ENCODE measurements at places on chromosomes 1 and 21.

DNA sequence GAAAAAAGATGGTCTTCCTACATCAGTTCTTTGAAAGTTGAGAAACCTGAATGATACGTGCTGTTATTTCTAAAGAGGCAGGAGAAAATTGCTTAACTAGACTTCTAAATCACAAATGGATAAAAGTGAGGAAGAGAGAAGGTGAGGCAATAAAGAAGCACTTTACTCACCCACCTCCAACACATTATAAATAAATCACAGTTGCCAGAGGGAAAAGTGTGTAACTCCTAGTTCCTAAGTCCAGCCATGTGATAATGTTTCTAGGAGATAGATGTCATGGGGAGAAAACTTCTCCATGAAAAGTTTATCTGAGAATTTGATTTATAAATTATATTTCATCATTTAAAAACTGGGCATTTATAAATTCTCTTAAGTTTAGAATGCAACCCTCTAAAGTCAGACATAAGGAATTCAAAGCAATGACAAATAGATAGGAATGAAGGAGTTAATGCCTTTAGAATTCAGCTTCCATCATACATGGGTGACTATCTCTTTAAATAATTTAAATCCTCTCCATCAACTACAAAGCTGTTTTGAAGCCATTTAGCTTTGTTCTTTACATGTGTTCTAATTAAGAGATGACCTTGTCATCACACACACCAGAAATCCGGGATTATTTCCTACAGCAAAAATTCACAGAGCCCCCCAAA lies 60.0 kb downstream of the NRIP1 start:
- no peak for DNase-seq

DNA sequence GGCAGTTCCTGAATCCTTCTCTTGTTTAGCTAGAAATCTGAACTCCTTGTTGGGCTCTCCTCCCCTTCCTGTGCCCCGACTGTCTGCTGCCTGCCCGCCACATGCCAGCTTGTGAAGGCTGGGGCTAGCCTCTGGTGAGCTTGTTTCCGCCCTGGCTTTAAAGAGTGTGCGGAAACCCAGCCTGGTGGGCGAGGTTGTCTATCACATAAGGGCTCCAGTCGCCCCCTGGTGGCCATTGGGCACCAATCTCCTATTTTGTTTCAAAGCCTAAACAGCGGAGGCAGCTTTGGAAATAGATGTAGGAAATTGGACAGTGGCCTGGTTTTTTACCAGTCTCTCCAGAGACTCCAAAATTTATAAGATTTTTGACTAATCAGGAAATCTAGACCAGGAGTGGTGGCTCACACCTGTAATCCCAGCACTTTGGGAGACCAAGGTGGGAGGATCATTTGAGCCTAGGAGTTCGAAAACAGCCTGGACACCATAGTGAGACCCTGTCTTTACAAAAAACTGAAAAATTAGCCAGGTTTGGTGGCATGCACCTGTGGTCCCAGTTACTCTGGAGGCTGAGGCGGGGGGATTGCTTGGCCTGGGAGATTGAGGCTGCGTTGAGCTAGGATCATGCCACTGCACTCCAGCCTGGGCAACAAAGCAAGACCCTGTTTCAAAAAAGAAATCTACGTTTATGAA lies 9.8 kb downstream of the ATP8B2 start:
- DNase-seq: peak; percentile 91

DNA sequence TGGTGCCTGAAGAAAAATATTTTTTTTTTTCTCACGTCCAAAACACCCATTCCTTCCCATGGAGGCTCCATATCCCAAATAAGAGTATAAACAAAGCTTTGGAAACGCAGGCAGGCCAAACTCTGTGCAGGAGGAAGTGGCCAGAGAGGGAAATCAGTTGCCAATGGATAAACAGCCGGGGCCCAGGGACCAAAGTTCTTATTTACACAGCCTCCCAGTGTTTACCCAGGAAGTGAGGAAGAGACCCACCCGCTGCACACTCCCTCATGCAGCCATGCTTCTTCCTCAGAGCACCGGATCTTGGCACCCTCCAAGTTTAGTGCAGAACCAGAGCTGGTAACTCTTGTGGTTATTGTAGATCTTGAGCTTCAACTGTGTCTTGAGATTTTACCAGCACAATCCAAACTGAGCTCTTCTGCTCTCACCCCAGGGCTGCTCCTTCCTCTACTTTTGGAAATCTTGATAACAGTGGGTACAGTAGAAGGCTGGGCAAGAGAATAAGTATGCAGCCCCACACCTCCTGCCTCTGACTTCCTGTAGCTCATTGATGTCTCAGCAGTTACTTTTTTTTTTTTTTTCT lies 14.2 kb downstream of the MARCKSL1 start:
- DNase-seq: no peak

DNA sequence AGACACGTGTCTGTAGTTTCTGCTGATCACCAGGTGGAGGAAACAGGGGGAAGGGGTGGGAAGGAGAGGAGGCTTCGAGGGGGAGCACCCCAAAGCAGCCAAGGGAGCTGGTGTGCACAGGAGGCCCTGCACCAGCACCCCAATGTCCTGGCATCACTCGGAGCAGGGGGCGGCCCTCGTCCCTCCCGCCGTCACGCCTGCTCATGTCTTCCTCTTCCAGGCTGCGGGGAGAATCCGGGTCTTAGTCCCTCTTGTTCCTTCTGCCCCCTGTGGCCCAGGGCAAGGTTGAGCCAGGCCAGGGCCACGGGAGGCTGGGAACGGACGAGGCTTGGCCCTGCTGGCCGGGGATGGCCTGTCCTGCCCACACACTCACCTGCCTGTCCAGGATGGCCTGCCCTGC lies 21.4 kb upstream of the ARHGEF16 start:
- no peak for DNase-seq

- no peak for DNase-seq
These were observed 36.3 kb upstream of the CITED4 start for GRCh38 chr1:40898431-40898901.

- DNase-seq: no peak
These were observed 190.2 kb downstream of the RASAL2 start for GRCh38 chr1:178284058-178284457.

DNA sequence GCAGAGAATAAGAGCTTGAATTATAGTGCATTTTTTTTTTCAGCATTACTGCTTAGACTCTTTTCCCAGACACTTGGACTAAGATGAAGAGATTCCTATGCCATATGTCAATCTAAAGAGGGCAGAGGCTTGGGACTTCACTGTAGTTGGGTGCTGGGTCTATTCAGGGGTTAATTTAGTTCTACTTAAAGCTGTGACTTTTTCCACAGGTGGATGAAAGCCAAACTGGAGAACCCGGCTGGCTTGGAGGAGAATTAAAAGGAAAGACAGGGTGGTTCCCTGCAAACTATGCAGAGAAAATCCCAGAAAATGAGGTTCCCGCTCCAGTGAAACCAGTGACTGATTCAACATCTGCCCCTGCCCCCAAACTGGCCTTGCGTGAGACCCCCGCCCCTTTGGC lies 104.8 kb downstream of the ATP5PO start:
- DNase-seq: no peak

GRCh38 chr1:94244816-94245215 lies 7.4 kb upstream of the ARHGAP29 start:
- no peak for DNase-seq

DNA sequence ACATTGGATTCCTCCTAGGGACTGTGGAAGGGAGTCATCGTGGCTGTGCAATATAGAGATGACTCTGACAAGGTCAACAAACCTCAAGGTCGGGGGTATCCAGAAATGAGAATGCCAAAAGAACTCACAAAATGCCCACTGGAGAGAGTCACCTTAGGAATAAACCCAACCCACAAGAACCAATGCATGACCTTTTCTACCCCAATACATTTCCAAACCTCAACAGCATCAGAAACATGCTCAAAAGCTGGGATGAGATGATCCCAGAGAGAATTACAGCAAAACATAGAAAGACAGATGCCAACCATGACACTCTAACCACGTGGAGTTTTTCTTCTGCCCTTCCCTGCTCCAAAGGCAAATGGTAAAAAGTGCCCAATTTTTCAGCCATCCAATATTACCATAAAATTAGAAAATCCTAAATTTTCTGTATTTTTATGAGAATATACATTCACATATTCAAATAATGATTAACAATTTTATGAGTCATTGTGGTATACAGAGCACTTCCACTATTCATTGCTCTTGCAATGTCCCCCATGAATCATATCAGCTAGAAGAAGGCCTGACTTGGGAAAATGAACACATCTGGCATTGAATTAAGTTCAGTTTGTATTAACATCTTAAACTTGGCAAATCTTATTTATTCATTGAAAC lies 88.2 kb upstream of the PALMD start:
- no peak for DNase-seq

- DNase-seq: no peak
These were observed 48.5 kb upstream of the OLIG2 start for GRCh38 chr21:32977216-32977615.

DNA sequence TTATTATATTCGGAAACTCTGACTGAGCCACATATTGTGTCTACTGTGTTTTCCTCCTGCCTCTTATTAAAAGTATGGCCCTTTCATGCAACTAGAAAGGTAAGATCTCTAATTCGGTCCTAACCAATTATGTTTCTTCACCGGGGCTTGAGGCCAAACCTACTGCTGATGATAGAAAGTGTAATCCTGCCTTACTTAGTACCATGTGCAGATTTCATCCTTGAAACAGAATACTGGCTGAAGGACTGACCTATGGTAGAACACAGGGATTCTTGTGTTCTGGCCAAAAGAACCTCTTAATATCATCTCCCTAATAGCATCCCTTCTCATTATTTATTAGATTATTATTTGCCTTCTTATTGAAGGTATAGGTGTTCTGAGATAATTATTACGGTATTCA lies 72.6 kb downstream of the TOR3A start:
- no peak for DNase-seq

- peak; percentile 6 for DNase-seq
These were observed 8.1 kb upstream of the POFUT2 start for GRCh38 chr21:45295576-45296365.

DNA sequence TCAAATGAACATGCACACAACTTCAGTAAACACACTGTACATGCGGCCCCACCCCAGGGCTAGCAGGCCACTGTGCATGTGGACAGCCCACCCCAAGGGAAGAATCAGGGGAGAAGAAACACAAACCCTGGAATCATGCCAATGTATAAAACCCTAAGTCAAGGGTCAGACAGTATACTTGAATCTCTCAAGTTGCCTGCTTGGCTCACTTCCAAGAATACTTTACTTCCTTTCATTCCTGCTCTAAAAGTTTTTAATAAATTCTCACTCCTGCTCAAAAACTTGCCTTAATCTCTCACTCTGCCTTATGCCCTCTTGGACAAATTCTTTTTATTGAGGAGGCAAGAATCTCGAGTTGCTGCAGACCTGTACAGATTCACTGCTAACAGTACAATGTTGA lies 231.2 kb upstream of the CACYBP start:
- DNase-seq: no peak

DNA sequence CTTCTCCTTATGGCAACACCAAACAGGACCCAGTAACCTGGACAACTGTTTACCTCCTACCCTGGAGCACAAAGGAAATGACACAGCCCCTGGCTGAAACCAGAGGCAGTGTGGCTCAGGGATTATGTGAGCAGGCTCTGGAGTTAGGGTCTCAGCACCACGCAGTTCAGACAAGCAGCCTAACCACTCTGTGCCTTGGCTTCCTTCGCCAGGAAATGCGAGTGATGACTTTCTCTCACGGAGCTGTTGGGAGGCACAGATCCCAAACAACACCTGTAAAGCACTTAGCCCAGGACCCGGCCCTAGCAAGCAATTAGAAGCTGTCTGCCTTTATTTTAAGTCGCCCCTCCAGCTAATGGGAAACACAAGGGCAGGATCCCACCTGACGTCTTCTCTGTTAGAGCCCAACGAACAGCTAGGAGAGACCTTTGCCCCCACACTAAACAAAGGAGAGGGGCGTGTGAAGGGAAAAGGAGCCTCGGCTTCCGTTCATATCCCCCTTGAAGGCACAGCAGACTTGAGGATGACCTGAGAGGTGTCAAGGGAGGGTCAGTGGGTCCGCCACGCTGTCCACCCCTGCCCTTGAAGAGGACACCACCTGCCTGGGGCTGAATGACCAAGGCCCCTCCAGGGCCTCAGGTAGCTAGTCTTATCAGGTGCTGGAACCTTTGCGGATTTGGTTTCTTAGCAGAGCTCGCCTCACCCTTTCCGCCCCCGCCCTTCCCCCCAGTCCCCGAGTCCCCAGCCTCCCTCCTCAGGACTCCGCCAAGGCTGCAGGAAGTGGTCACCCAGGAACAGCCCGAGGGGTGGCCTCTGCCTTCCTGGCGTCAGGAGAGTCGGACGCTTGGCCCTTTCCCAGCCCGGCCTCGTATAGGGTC lies 860 bp downstream of the TMEM63A start:
- DNase-seq: peak; percentile 60

- DNase-seq: no peak
These were observed 9.7 kb downstream of the HMGN1 start for GRCh38 chr21:39339231-39339630.

GRCh38 chr1:153507926-153508583 lies 27.7 kb downstream of the S100A6 start:
- no peak for DNase-seq

DNA sequence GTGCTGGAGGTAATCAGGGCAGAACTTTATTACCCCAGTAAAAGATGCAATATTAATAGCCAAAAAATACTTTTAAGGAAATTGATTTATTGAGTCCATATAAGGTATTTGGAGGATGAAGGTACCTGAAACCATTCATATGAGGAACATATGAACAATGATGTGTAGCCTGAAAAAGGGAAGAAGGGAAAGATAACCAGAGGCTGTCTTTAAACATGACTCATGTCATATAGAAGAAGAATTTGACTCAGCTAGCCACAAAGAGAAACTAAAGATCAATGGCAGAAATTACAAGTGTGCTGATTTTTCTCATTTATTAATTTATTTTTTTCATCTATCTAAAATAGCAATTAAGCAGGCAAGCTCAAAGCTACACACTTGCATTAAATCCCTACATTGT lies 136.2 kb upstream of the DUSP10 start:
- no peak for DNase-seq

GRCh38 chr1:9324246-9325096 lies 31.8 kb downstream of the SPSB1 start:
- DNase-seq: no peak

DNA sequence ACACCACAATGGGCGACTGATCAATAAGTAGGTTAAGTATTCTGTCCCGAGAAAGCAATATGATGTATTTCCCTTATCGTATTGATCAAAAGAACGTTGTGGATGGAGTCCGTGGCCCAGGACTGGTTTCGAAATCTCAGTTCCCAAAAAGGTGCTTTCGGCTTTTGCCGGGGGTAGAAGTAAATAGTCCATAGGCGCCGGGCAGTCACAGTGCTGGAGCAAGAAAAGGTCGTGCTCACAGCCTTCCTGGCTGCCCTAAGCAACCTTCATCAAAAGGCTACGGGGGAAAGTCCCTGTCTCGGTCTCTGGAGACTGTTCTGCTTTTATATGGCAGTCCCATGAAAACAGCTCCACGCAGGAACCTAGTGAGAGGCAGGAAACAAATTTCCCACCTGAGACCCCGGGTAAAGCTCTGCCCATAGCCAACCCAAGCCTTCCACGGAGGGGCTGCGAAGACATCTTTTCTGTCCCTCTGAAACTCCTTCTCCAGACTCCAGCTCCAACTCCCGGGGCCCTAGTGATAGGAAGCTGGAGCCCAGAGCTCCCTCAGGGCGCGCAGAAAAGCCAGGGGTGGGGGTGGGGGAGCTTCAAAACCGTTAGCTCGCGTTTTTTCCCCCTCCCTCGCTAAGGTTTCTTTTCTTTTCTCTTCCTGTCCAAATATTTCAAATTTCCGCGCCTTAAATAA lies 7.0 kb downstream of the CDKN2C start:
- peak; percentile 49 for DNase-seq

GRCh38 chr1:1683104-1683905 lies 9.3 kb downstream of the SLC35E2B start:
- DNase-seq: no peak

GRCh38 chr1:192767798-192768197 lies 41.0 kb upstream of the RGS2 start:
- DNase-seq: no peak

All from activated T-cell treated with anti-CD3 and anti-CD28 coated beads, Interleukin-2, amount 50 U/mL, for 24 hours (primary cell).